ENCODE measurements at places on chromosomes 1 and 21.
A peak's percentile ranks its signal among the peaks of the same experiment; 100 is the strongest.

DNA sequence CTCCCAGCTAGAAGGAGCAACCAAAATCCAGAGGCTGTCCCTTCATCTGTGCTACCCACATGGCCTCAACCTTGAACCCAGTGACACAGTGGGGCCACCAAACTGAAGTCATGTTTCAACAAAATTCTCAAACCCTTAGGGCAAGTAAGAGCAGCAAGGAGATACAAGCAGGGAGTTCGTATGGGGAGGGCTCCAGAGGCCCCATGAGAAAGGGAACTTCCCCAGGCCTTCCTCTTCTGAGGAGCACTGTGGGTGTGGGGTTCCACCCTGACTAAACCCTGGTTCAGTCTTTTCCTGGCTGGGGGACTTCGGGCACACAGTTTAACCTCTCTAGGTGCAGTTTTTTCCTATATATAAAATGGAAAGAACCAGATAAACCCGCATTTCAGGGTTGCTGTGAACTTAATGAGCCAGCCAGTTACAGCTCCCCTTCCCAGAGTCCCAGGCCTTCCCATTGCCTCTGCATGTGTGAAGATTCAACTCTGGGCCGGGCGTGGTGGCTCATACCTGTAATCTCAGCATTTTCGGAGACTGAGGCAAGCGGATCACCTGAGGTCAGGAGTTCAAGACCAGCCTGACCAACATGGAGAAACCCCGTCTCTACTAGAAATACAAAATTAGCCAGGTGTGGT is 8.0 kb upstream of the THEMIS2 start:
- DNase-seq: peak; percentile 41

DNA sequence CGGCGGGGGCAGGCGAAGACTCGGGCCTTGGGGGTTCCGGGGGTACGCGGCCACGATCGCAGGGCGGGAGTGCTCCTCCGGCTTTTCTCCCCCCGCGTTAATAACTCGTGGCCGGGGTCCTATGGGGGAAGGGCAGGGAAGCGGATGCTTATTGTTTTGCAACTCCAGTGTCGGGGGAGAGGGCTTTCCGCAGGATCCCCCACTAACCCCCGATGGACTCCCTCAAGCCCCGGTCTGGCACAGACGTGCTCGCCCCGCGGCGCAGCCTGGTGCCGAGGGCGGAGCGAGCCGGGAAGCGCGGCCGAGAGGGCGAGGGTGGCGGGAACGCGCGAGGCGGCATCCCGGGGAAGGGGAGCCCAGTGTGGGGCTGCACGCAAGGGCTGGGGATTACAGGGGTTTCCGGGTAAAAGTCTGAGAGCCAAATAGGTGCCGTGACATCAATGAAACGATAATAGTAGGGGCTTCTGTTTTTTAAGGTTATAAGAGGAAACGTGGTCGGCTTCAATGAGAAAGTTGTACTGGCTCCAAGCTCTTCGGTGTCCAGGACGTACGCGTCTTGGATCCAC is 772 bp downstream of the UCK2 start:
- DNase-seq: peak; percentile 50

GRCh38 chr1:76998582-76999223 is 131.4 kb downstream of the ST6GALNAC5 start:
- DNase-seq: no peak

- DNase-seq: no peak
Observed at GRCh38 chr1:175195281-175195680, 2.7 kb upstream of the KIAA0040 start.

DNA sequence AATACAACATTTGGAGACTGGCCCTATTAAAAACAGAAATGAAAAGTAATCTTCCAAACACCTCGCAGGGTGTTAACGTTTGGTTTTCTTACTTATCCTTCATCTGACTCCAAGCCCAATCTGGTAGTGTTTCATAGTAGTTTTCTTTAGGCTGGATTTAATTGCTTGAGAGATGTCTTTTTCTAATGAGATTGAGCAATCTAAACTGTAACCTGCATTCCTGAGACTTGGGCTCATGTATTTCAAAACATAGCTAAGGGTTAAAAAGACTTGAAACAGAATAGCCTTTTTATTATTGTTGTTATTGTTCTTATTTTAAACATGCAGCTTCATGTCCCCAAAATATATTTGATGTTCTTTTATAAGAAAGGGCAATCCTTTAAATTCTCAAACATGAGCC is 278.9 kb downstream of the TGFB2 start:
- DNase-seq: no peak

DNA sequence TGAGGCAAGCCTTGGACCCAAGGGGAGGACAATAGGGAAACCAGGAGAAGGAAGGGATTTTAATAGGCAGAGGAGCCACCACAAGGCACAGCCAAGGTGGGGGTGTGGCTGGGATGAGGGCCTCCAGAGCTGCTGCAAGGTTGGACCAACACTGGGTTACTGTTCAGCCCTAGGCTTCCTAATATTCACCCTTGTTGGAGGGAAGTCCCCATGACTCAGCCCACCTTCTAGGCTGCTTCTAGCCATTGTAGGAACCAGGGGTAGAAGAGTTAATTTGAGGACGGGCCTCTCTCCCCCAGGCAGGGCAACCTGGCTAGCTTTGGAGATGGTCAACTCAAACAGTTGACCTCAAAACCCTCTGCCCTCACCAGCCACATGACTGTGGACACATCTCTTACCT is 59.5 kb downstream of the KCNN3 start:
- DNase-seq: no peak

GRCh38 chr1:60825593-60825992 is 256.8 kb upstream of the NFIA start:
- no peak for DNase-seq

GRCh38 chr1:226627924-226628611 is 79.5 kb downstream of the STUM start:
- peak; percentile 38 for DNase-seq

DNA sequence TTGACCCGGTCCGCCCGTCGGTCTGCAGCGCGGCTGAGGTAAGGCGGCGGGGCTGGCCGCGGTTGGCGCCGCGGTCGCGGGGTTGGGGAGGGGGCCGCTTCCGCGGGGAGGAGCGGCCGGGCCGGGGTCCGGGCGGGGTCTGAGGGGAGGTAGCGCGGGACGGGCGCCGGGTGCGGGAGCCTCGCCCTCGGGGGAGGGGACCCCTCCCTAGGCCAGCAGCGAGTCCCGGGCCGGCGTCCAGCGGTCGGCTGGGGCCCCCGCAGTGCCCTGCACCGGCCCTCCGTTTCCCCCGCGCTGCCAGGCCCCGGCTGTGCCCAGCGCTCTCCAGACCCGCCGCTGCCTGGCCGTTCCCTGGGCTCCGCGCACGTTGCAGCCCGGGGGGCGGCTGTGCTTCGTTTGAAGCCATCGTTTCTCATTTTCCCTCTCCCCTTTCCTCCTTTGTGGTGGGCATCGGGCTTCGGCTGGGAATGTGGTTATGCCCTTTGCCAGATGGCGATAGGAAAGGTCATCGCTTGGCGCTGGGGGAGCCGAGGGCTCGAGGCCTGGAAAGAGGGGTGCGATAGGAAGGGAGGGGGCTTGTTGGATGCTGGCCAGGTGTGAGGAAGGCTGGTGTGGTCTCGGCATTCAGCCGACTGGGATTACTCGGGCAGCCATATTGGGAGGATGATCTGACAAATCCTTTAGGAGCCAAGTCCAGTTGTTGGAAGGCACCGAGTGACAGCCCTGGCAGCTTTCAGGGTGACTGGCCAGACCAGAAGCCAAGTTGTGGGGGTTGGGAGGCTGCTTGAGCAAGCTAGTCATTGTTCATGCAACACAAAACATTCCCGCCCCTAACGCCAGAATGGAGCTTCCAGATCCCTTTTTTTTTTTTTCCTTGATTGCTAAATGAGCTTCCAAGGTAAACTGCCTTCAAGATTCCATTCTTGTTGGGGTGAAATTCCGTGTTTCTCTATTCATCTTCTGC is 753 bp downstream of the KIF1B start:
- DNase-seq: peak; percentile 23

DNA sequence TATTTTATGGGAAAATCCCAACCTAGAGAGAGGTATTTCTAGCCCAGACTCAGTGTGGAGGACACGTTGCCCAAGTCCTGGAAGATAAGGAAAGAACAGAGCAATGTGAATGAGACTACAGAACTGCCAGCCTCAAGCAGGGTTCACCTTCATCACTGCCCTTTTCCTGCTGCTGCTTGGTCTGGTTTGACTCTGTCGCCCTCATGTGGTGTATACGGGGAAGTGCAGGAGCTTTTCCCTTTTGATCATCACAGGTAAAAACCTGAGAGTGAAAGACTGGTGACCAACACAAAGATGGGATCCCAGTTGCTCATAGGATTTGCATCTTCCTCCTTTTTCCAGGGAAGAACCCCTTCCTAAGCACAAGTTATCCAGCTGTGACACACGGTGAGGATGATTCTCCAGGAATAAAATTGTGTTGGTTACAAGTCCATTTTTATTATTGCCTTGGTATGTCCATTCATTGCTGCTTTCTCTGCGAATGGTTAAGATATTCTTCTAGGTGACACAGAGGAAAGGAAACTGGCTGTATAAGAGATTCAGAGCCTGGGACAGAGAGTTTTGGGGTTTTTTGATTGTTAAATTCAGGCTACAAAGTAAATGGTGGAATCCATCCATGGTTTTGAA is 89.5 kb upstream of the CD53 start:
- peak; percentile 51 for DNase-seq

GRCh38 chr1:110856410-110856809 is 16.5 kb upstream of the CD53 start:
- no peak for DNase-seq

GRCh38 chr1:170027760-170028159 is 46.7 kb downstream of the KIFAP3 start:
- no peak for DNase-seq

- no peak for DNase-seq
Observed at GRCh38 chr1:195071461-195071860, 1536.8 kb downstream of the KCNT2 start.

- DNase-seq: no peak
Observed at GRCh38 chr1:192787914-192788585, 20.8 kb upstream of the RGS2 start.

- no peak for DNase-seq
Observed at GRCh38 chr1:216005916-216006315, 417.3 kb downstream of the USH2A start.

DNA sequence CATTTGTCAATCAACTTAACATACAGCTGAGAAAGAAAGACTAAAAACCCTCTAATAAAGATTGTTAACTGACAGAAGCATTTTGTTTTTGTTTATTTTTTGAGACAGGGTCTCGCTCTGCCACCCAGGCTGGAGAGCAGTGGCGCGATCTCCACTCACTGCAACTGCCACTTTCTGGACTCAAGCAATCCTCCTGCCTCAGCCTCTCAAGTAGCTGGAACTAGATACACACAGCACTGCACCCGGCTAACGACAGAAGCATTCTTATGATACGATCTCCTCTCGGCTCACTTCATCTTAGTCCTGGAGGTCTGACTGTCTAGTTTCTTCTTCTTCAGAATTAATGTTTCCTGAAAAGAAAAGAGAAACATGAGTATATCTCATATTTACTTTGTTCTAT is 23.5 kb downstream of the RSPH1 start:
- no peak for DNase-seq

DNA sequence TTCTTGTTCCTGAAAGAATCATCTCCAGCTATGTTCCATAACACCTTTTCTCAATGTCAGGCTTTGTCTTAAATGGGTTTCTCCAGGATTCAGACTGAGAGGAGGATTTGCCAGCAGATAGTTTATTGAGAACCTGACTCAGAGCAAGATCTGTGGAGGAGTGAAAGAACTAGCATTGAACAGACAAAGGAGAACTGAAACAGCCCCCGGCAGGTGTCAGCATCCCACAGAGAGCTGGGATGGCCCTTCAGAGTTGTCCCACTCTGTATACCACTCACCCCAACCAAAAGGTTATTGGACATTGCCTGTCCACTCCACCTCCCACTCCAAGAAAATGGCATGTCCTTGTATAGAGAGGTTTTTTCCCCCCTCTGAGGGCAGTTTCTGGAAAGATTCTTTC is 270.7 kb downstream of the PAPPA2 start:
- DNase-seq: no peak

GRCh38 chr1:235986869-235987268 is 78.0 kb downstream of the NID1 start:
- DNase-seq: no peak

- DNase-seq: no peak
Observed at GRCh38 chr1:228226141-228226874, 18.5 kb downstream of the OBSCN start.

DNA sequence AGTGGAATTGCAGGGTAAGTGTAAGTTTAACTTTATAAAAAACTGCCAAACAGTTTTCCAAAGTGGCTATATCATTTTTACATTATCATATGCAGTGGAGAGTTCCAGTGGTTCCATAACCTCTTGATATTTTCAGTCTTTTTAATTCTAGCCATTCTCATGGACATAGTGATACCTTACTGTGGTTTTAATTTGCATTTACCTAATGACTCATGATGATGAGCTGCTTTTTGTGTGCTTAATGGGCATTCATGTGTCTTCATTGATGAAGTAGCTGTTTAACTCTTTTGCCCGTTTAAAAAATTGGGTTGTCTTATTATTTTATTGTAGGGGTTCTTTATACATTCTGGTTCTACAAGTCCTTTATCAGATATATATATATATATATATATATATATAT is 29.4 kb downstream of the SNX27 start:
- DNase-seq: no peak

DNA sequence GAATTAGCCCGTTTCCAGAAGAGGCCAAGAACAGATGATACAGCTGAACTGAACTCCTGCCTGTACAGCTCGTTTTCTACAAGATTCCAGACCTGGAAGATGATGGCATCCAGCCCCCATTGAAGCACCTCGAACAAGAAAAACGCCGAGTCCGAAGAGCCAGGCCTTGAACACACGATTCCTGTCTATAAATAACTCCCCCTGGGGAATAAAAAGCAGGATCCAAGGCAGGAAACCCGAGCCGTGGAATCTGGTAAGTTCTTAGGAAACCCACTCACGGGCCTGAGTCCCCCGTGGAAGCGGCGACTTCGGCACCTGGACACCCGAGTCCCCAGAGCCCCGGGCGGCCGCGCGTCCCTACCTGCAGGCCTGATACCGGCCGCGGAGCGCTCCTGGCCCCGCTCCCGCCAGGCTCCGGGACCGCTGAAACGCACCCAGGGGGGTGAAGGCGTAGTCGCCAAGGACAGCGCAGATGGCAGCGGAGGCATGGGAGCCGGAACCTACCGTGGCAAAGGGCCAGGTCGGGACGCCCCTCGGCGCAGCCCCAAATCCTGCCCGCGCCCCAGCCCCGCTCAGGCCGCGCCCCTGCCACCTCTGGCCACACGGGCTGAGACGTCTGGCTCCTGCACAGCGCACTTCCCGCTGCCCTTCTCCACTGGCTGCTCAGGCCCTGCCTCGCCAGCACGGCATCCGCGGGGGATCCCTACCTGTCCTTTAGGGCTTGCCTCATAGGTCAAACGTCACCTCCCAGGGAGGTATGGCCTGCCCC is 14.0 kb upstream of the HLCS start:
- DNase-seq: no peak

Data from activated naive CD4-positive, alpha-beta T cell treated with Interleukin-2 at 50 U/mL for 16 hours (primary cell).